ENCODE measurements at places on chromosomes 6 and 20.

- DNase-seq: no peak
Observed at GRCh38 chr20:5714261-5715041, 35.8 kb upstream of the SHLD1 start.

DNA sequence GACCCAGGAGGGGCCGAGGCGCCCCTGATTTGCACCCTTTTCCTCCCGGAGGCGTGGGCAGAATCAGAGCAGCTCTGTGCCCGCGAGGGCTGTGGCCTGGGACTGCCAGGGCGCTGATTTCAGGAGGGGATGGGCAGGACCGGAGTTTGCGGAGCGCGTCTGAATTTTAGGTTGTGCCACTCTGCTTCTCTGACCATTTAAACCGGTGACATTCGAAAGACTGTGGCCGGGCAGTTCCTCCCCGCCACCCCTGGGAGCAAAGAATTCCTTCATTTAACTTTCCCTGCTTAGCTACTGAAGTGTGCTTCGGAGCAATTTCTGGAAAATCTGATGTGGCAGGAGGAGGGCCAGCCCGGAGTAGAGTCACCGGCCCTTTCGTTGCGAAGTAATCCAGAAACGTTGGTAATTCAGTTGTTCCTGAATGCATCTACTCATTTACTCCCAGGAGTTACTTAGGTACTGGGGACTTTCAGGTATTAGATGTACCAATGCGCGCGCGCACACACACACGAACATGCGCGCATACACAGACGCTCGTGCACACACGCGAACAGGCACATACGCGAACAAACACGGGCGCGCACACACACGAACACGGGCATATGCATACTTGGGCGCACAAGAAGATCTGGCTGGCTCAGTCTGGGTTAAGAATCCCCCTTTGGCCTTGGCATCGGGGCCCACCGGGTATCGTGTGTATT, 568 bp downstream of the CCDC170 start:
- DNase-seq: peak; percentile 38

- DNase-seq: no peak
Observed at GRCh38 chr6:115137910-115138309, 795.1 kb upstream of the HS3ST5 start.

DNA sequence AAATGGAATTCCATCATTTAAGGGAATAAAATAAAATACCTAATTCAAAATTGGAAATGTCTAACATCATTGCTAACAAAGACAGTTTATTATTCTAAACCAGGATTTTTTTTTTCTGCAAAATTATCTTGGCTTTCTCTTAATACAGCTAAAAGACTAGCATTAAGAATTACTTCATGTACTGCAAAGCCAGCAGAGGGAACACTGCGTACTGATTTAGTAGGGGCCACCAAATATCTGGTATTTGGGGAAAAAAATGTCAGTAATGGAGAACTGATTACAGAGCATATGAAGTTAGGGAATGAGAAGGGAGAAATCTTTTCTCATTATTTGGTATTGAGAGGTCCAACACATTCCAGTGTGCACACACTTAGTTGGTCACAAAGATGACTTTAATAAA, 3.2 kb upstream of the SOX4 start:
- no peak for DNase-seq

- no peak for DNase-seq
Observed at GRCh38 chr6:99137314-99137713, 189.6 kb upstream of the FBXL4 start.

- DNase-seq: no peak
Observed at GRCh38 chr6:40194447-40195170, 260.3 kb upstream of the MOCS1 start.

- DNase-seq: no peak
Observed at GRCh38 chr6:122733259-122733658, 46.3 kb upstream of the FABP7 start.

- no peak for DNase-seq
Observed at GRCh38 chr6:156316583-156317125, 460.5 kb upstream of the ARID1B start.

DNA sequence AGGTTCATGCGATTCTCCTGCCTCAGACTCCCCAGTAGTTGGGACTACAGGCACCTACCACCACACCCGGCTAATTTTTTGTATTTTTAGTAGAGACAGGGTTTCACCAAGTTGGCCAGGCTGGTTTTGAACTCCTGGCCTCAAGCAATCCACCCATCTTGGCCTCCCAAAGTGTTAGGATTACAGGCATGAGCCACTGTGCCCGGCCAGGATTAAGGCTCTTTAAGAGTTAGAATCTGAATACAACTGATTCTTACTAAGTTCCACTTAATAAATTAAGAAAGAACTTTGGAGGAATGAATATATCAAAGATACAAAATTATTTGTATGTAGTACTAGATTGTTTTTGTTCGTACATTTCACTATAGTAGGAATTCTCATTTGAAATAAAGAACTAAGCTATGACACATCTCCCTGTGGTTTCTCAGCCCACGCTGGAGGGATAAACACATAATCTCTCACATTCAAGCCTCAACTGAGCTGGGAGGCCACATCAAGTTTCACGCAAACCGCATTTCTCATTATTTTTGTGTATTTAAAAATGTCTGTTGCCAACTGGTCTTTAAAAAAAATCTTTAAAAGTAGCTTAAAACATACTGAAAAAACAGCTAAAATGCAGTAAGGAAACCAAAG, 34.2 kb downstream of the DTNBP1 start:
- no peak for DNase-seq

- no peak for DNase-seq
Observed at GRCh38 chr20:1165521-1165920, 19.3 kb downstream of the TMEM74B start.

- no peak for DNase-seq
Observed at GRCh38 chr6:45543298-45544235, 165.8 kb upstream of the SUPT3H start.

DNA sequence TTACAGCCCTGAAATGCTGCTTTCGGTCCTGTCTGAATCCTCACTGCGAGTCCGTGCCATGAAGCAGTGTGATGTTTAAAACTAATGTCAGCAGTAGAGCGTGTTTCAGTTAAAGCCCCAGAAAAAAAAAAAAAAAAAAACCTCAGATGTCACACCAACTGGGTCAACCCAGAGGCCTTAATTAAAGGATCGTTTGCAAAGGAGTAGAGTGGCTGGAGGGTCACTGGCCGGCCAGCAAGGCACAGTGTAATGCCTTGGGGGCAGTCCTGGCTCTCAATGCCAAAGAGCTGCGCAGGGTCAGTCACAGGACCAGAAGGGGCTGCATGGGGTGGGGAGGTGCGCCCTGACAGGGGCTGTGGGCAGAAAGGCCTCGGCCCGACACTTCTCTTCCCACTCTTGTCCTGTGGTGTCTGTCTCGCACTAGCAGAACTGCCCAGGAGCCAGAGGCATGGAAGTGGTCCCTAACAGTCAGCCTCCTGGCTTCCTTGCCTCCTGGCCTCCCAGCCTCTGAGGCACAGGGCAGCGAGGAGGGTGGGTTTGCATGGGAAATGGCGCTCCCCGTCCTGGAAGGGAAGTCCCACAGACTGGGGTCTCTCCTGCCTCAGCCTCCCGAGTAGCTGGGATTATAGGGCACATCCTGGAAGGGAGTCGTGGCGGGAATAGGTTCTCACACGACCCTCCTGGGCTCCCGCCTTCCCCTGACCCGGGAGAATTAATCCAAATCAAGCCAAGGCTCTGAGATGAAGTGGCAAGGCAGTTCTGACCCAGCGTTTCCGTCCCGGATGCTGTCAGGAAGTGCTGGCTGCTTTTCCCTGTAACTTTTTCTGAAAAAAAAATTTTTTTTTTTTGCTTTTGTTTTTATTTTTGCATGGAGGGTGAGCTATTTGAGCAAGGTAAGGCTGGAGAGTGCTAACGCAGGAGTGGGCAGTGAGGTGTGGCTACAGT, 53.7 kb upstream of the MPC1 start:
- no peak for DNase-seq

Measured in psoas muscle (tissue), 8 donors.